ENCODE measurements at places on chromosomes 1 and 21.

DNA sequence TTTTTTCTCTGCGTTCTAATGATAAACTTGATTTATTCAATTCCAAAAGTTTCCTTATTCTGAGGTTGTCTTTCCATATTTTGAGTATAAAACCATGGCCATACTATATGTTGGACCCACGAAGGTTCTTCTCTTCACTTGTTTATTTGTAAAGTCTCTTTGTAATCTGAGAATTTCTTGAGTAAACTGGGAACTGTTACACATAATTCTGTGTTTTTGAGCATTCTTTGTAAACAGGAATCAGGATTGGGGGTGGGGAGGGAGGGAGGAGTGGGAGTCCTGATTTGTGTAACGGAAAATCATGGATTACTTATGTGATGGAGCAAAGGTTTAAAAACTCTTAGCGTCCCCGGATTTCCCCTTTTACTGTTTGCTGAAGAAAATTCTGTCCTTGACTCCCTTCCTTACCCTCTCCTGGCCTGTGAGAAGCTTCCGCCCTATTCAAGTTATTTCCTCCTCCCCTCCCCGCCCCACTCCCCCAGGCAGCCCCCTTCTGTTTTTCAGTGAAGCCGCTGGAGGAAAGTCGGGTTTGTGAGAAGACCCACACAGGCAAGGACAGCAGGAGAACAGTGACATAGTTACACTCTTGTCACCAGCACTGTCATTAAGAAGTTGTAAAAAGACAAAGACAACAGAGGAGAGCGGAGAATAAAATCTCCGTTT lies 6.4 kb upstream of the NBPF11 start:
- no peak for DNase-seq

DNA sequence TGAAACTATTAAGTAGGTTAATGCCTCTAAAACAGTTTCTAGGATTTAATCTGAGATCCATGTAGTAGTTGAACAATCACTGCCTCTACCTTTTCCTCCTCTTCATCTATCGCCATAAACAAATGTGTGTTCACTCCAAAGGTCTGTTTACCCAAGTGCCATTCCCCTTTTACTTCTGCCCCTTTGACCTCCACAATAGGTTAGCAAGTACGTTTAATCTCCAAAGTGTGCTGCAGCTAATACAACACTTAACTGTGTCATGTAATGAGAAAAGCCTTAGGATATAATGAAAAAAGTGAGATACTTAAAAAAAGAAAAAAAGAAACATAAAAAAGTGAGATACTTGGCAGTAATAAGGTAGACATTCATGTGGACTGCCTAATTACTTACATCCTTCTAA lies 28.2 kb downstream of the GPBP1L1 start:
- no peak for DNase-seq

DNA sequence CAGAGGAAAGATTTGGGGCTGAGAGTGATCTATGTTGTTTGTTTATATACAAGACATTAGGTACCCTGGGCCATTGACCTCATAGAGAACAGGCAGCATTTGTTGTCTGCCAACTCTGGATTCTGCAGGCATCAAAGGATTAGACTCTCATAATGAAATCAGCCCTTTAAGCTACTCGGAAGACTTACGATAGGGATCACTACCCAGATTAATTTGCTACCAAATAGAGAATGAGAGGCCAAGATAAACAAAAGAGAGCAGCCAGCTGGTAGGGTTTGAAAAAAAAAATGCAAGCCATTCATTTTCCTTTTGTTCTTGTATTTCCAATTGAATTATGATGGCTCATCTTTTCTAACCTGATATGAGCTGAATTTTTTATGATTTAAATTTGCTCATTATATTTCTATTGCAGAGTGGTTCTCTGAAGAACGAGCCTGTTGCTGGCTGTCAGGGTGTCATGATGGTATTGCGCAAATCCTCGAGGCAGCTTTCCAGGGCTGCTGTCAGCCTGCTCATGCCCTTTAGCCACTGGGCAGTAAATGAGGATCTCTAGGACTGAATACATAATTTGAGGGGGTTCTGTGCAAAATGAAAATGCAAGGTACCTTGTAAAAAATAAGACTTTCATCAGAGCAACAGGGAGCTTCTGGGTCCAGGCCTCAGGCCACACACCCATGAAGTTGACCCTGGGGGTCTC lies 116.4 kb upstream of the KCNJ15 start:
- DNase-seq, result no peak

DNA sequence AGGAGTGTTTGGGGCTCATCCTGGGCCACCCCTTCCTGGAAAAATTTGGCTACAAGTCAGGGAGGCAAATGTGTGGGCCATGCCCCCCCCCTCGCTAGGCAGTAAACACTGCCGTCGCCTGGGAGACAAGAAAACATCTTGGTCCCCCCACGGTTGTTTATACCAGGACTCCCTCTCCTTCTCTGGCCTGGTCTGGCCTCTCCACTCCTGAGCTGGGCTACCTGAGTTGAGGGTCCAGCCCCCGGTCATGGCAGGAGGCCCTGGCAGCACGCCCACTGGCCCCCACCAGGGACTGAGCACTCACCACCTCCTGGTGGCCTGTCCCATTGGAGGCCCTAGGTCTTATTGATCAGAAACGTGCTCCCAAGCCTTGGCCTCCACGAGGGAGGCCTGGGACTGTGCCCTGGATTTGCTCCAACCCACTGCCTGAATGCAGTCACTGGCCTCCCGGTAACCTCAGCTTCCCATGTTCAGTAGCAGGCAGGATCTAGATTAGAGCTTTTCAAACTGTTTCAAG lies 15.8 kb downstream of the KCNQ4 start:
- DNase-seq, result no peak

DNA sequence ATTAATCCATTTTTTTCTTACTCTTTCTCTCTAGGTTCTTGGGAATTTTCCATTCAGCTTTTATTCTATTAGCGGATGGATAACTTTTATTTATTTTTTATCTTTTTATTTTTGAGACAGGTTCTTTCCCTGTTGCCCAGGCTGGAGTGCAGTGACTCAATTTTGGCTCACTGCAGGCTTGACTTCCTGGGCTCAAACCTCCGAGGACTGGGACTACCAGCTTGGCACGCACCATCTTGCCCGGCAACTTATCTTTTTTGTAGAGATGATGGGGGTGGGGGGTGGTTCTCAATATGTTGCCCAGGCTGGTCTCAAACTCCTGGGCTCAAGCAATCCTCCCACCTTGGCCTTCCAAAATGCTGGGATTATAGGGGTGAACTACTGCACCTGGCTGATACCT lies 36.1 kb upstream of the CHIT1 start:
- no peak for DNase-seq

DNA sequence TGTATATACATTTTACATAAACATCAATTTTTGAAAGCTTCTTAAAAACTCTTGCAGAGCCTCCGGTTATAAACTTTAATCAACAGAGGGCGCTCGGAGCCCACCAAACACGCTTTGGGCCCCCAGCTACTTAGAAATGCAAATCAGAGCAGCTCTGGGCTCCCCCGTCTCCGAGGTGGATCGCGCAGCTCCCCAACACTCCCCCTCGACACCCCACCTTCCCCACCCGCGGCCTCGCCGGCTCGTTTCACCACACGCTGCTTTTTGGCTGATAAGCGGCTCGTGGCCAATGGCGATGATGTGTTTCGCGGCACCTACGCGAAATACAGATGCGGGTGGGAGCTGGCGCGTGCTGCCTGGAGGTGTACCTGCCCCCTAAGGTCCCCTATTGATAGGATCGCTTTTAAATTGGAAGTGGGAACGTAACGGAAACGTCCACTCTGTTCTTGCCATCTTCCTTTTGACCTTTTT lies 1.7 kb upstream of the KIF26B start:
- peak; percentile 62 for DNase-seq

DNA sequence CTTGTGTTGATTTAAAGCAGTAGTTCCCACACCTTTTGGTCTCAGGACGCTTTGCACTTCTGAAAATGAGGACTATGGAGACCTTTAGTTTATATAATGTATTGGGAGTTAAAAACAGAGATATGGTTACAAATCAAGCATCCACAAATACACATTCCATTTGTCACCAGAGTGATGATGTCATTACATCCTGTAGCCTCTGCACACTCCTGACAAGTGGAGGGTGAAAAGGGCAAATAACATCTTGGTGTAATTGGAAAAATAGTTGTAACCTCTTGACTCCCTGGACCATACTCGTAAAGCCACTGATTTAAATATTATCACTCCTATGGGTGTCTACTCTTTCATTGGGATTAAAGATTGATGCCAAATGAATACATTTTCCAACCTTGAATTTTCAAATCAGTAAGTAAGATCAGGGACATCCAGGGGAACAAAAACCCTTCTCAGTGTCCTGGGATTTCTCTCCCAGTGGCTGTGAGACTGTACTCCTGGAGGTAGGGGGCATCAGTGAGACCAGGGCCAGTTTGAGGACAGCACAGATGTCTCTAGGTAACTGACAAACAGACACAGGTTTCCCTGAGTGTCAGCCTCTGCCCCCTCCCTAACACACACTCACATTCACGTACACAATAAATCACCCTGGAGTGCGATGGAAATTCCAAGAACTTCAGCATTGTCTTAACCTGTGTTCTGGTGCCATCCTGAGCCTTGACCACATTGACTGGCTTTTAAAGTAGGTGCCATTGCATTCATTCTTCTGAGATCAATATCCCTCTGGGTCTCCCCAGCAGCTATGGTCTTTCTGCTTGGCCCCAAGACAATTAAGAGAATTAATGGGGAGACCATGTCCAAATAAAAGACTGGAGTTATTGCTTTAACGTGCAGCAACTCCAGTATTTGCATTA lies 63.0 kb downstream of the NR5A2 start:
- DNase-seq, result no peak

GRCh38 chr1:31949862-31950261 lies 11.7 kb upstream of the PTP4A2 start:
- peak; percentile 46 for DNase-seq

DNA sequence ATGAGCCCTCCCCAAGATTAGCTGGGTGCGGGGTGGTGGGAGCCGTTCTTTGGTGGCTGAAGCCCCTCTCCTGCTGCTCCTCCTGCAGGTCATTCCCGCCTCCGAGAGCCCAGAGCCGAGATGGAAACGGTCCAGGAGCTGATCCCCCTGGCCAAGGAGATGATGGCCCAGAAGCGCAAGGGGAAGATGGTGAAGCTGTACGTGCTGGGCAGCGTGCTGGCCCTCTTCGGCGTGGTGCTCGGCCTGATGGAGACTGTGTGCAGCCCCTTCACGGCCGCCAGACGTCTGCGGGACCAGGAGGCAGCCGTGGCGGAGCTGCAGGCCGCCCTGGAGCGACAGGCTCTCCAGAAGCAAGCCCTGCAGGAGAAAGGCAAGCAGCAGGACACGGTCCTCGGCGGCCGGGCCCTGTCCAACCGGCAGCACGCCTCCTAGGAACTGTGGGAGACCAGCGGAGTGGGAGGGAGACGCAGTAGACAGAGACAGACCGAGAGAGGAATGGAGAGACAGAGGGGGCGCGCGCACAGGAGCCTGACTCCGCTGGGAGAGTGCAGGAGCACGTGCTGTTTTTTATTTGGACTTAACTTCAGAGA lies 448 bp downstream of the G0S2 start:
- DNase-seq, result no peak

GRCh38 chr1:65946960-65947359 lies 154.3 kb downstream of the PDE4B start:
- no peak for DNase-seq

DNA sequence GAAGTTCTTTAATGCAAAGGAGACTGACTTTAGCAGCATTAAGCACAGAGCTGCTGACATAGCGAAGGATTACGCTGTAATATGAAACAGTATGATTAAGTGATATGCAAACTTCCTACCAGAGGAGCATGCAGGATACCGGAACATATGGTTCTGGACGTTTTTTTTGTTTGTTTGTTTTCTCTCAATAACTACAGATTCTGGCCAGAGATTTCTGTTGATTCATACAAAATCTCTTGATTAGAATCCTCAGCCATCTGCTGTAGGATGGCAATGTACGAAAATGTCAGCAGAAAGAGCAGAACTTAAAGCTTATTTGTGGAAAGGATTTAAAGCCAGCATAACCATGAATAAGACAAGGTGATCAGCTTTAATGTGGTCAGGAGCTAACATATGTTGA lies 970.7 kb downstream of the KCNT2 start:
- DNase-seq, result no peak

- DNase-seq, result no peak
Observed at GRCh38 chr1:154967331-154967950, 3.1 kb downstream of the SHC1 start.

DNA sequence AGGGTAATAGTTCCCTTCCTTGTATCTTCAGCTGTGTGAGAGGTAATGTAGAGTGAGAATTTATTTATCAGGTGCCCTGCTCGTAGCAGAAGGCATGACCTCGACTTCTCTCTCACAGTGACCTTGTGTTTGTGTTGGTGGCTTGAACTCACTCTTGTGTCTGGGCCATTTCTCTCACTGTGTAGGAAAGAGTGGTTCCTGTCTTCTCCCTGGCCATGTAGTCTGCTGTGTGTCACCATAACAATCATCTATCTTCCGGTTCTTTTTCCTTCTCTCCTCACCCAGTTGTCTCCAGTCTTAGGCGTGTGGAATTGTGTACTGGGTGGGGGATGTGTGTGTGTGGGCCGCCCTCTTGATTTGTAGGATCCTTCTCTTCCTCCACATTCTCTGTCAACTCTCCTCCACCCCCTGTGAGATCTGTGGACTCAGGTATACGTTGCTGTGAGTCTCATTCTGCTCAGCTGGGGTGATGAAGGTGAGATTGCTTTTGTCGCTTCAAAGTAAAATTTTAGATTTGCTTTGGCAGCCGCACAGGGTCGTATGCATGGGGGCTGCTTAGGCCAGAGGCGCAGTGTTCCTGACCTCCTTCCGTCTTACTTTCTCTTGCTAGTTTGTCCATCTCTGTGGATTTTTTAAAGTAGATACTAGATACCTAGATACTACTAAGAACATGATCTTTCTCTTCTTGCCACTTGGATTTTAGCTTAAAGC lies 31.6 kb downstream of the MAPKAPK2 start:
- DNase-seq, result no peak

- no peak for DNase-seq
Observed at GRCh38 chr1:77048615-77049005, 170.6 kb downstream of the PIGK start.

GRCh38 chr1:165945911-165946310 lies 118.5 kb downstream of the UCK2 start:
- no peak for DNase-seq

- no peak for DNase-seq
Observed at GRCh38 chr1:184012187-184012586, 25.3 kb downstream of the COLGALT2 start.

DNA sequence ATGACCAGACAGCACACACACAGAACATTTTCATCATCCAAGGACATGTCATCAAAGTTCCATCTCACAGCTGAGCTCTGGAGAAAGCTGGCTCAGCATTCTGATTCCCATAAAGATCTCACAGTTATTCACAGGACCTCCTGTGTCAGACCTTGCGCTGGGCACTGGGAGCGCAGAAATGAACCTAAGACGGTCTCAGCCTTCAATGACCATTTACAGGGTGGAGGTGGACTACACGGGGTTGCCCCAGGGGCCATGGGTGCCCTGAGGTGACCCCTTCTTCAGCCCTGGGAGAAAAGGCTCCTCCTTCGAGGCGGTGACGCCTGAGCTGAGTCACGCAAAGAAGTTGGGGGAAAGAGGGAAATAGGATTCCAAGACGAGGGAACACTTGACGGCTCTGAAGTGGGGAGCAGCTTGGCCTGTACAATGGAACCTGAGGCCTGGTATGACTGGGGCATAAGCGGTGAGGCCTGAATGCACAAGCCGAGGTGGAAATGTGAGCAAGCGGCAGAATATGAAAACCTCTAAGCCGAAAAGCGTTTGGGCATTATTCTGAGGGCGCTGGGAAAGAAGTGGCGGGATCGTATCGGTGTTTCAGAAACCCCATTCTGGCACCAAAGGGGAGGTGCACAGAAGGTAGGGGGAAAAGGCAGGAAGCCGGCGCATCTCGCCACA lies 797 bp downstream of the CC2D1B start:
- no peak for DNase-seq

GRCh38 chr21:45764792-45765191 lies 121.3 kb downstream of the PCBP3 start:
- no peak for DNase-seq

GRCh38 chr21:15206514-15206913 lies 141.7 kb upstream of the NRIP1 start:
- no peak for DNase-seq
